ENCODE measurements at places on chromosomes 6 and 20. TPM values are rescaled to one million over a fixed set of nuclear protein-coding genes. Genes with fewer than 3 reads are reported as not detected.

Gene ZBP1
- 0.47 TPM for total RNA-seq

Gene RPS6KA2
- total RNA-seq, result 14.9 TPM

Gene CAGE1
- not detected for total RNA-seq

Gene BPIFB4
- not detected for total RNA-seq

Gene SMLR1
- total RNA-seq, result not detected

Gene CRISP3
- total RNA-seq, result not detected

Gene DDRGK1
- total RNA-seq, result 55.0 TPM

Gene TSBP1
- total RNA-seq, result not detected

Gene IL17A
- total RNA-seq, result not detected

Gene ABHD16B
- total RNA-seq, result not detected

Gene OTOR
- total RNA-seq, result not detected

Gene DEFB124
- not detected for total RNA-seq

Gene HEBP2
- 38.7 TPM for total RNA-seq

Gene RWDD2A
- total RNA-seq, result 4.8 TPM

Gene BANF2
- total RNA-seq, result not detected

Gene PLN
- 0.10 TPM for total RNA-seq

Gene CGA
- total RNA-seq, result not detected

Gene BPI
- total RNA-seq, result not detected

Gene MDFI
- total RNA-seq, result not detected

Gene LRRC1
- total RNA-seq, result 13.9 TPM

Gene LIN28B
- not detected for total RNA-seq

Gene UQCC2
- total RNA-seq, result 73.0 TPM

Gene ATP9A
- total RNA-seq, result 7.6 TPM

Gene OGFRL1
- 27.1 TPM for total RNA-seq

Gene PRDM1
- 0.67 TPM for total RNA-seq

Gene KIF25
- not detected for total RNA-seq

Gene SNAI1
- 0.72 TPM for total RNA-seq

Gene TRIM31
- total RNA-seq, result not detected

Gene CSNK2B
- total RNA-seq, result 211 TPM

Gene SLPI
- total RNA-seq, result not detected

Gene HLA-DQA2
- not detected for total RNA-seq
